ENCODE measurements at places on chromosomes 4 and X. TPM values are rescaled to one million over a fixed set of nuclear protein-coding genes. Genes with fewer than 3 reads are reported as not detected.
A peak's percentile ranks its signal among the peaks of the same experiment; 100 is the strongest.

The VCX3A gene
- polyA plus RNA-seq, result not detected

The CORIN gene
- 0.75 TPM for polyA plus RNA-seq

The VSIG1 gene
- polyA plus RNA-seq, result not detected

The OFD1 gene
- 20.6 TPM for polyA plus RNA-seq

The F9 gene
- not detected for polyA plus RNA-seq

The NPY2R gene
- polyA plus RNA-seq, result not detected

The ERAS gene
- 0.43 TPM for polyA plus RNA-seq

The FAM236B gene
- polyA plus RNA-seq, result not detected

The SRPX gene
- polyA plus RNA-seq, result 6.1 TPM

The PHKA1 gene
- polyA plus RNA-seq, result 2.6 TPM

The GABRE gene
- 3.3 TPM for polyA plus RNA-seq

The CXorf49 gene
- polyA plus RNA-seq, result not detected

The MXRA5 gene
- polyA plus RNA-seq, result 4.4 TPM

DNA sequence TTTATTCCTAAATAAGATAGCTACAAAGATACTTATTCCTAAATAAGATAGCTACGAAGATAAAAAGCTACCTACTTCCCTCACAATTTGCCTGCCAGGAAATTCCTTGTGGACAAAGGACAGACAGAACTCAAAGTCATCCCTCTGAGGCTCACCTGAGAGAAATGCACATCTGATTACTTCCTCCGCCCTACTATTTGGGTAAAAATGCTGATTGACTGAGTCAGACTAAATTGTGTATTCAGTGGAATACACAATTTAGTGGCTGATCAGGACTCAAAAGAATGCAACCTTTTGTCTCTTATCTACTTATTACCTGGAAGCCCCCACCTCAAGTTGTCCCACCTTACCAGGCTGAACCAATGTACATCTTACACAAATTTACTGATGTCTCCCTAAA lies 10.3 kb upstream of the MAGEB16 start:
- no peak for DNase-seq

DNA sequence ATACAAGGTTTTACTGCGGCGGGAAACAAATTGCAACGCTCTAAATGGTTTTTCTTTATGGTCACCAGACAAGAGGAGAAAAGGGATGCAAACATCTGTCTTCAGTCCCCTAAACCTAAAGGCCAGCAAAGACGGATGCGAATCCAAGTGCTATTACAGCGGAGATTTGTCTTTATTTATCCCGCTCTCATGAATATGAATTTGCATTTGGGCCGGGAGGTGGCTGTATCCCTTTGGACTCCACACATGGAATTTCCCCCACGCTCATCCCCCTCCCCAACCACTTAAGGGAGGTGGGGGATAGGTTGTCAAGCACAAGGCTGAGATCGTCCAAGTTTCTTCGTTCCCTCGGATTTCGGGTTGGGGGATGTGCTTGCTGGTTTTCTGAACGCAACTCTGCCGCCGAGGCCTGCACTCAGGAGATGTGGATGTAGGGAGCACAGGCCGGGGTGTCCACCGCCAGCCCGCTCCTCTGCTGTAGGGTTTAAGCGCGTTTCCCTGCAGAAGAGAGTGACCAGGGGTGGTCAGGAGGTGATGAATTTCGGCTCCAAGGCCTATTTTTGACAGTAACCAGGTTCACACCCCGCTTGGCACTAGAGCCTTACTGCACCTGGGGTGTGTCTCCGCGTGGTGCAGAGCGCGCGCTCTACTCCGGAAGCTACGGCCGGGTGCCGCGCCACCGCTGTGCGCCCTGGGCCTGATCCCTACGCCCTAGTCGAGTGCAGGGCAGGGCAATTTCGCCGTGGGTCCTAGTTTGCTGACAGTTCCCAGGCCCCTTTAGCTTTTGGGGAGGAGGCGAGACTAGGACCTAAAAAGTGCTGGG lies 2.3 kb upstream of the PHOX2B start:
- no peak for DNase-seq

GRCh38 chr4:26326791-26327190 lies 6.0 kb downstream of the RBPJ start:
- no peak for DNase-seq

- DNase-seq, result no peak
Observed at GRCh38 chr4:158131027-158131426, 41.8 kb downstream of the GASK1B start.

- DNase-seq, result no peak
Observed at GRCh38 chr4:90536408-90536807, 409.2 kb downstream of the CCSER1 start.

DNA sequence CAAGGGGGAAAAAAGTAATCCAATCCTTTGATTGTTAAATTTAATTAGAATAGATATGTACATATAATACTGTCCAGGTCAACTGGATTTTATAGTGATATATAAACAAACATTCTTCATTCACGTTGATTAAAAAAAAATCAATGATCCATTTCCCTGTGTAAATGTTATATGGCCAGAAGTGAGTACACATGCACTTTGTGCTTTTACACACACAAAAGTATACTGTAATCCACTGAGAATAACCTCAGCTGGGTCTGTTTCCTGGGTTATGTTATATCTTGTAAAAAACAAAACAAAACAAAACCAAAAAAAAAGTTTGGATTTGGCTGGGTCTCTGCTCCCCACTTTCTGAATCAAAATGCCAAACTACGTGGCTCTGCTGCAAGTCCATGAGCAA lies 51.7 kb downstream of the WFS1 start:
- no peak for DNase-seq

- no peak for DNase-seq
Observed at GRCh38 chr4:29295280-29295679, 1424.9 kb upstream of the PCDH7 start.

DNA sequence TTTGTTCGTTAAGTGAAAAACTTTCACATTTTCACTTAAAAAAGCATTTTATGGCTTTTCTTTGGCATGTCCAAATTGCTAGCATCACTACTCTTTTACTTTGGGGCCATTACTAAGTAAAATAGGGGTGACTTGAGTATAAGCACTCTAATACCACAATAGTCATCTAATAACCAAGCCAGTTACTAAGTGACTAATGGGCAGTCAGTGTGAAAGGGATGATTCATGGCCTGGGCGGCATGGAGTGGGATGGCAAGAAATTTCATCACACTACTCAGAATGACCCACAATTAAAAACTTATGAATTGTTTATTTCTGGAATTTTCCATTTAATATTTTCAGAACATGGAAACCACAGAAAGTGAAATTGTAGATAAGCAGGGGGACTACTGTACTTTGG lies 60.9 kb downstream of the BMP15 start:
- DNase-seq, result no peak

- no peak for DNase-seq
Observed at GRCh38 chr4:105306820-105307219, 160.1 kb downstream of the TET2 start.

- no peak for DNase-seq
Observed at GRCh38 chr4:73990988-73991741, 3.2 kb upstream of the PPBP start.

- DNase-seq, result no peak
Observed at GRCh38 chr4:13298655-13299054, 185.5 kb downstream of the RAB28 start.

DNA sequence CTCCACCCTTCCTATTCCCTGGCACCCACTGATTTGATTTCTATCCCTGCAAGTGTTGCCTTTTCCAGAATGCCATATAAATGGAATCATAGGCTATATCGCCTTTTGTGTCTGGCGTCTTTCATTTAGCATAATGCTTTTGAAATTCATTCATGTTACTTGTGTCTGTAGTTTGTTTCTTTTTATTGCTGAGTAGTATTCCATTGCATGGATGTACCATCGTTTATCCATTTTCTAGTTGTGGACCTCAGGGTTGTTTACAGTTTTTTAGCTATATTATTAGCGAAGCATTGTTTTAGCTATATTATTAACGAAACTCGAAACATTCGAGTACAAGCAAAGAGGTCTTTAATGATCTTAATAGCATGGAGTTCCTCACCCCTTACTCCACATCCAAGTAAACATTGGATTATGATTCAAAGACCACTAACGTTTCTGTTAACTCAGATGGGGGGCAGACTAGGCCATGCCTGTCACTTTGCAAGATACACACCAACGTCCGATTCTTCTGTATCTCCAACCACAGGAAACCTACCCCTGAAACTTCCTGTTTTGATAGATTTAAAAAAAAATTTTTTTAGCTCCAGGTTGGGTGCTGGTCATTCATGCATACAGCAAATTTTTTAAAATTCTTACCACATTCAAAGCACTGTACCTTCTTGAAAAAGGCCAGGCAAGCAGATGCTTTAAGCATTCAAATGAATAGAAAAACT lies 1.1 kb downstream of the DCK start:
- DNase-seq, result no peak

DNA sequence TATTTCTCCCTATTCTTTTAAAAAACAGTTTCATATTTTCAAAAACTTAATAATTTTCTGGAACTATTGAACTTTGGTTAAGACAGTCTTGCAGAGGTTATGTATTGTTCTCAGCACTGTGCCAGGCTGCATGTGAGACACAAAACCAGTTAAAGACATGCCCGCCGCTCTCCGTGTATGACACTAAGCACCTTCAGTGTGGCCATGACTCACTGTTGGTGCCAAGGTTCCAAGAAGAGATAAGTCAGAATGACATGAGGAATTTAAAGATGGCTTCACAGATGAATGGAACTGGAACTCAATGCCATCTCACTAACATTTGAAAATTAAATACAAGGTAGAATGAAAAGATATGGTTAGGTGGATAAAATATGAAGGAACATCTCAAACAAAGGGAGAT lies 525.5 kb upstream of the ZFP42 start:
- no peak for DNase-seq

GRCh38 chr4:5021546-5021945 lies 2.3 kb upstream of the CYTL1 start:
- DNase-seq, result no peak

DNA sequence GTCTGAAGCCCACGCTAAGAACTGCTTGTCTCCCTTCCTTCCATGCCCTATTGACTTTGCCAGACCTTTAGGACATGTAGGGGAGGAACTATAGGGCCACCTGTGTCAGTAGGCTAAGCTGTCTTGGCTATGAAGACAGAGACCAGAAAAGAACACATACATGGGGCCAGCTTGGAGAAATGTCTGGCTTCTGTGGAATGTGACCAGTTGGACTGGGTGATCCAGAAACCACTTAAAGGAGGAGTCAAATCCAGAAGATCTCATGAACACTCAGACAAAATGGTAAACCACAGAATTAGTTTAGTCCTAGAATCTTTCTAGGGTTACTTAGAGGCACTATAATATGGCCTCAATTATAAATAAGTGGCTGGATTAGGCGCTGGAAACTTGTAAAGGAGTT lies 42.0 kb downstream of the PHKA2 start:
- no peak for DNase-seq

GRCh38 chr4:52966781-52967180 lies 104.7 kb downstream of the RASL11B start:
- DNase-seq, result no peak

DNA sequence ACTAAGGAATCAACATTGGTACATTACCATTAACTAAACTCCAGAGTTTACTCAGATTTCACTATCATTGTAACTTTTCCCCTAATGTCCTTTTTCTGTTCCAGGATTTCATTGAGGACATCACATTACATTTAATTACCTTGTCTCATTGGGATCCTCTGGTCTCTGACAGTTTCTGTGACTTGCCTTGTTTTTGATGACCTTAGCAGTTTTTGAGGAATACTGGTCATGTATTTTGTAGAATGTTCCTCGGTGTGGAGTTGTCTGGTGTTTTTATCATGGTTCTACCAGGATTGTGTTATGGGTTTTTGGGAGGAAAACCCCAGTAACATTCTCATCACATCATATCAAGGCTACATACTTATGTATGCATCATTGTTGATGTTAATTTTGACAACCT lies 95.6 kb upstream of the TBC1D9 start:
- DNase-seq, result no peak

- DNase-seq, result peak; percentile 51
Observed at GRCh38 chr4:1238676-1239000, 10.3 kb downstream of the CTBP1 start.

DNA sequence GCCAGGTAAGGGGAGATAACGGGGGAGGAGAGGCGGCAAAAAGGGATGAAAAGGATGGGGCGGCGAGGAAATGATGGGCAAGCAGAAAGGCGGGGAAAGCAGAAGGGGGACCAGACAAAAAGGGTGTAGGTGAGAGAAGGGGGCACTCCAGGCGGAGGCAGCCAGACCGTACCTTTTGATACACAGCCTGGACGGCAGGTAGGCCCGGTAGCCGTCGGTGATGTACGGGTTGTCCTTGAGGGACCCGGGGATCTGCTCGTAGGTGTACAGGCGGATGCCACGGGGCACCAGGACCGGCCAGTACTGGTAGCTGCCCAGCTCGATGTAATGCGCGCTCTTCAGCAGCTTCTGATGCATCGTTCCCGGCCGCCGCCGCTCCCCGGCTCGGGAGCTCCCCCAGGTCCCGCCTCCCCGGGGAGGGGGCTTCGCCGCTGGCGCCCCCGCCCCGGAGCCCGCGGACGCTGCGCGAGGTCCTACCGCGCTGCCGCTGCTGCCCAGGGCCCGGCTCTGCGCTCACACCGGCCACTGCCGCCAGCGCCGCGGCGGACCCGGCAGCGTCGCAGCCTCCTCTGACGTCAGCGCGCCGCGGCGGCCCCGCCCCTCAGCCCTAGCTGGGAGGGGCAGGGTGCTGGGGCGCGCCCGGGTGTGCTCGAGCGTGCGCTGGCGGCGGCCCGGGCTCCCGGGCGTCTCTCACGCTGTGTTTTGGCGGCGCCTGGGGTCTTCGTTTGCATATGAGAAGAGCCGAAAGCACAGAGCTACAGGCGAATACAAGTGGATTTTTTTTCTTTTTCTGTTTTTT lies at the start of gene PAQR3:
PAQR3 (minus strand) TSS at position 571 of the 799 bp plus-strand sequence; CDS start at position 357, 214 bp downstream.
- DNase-seq, result peak; percentile 94

DNA sequence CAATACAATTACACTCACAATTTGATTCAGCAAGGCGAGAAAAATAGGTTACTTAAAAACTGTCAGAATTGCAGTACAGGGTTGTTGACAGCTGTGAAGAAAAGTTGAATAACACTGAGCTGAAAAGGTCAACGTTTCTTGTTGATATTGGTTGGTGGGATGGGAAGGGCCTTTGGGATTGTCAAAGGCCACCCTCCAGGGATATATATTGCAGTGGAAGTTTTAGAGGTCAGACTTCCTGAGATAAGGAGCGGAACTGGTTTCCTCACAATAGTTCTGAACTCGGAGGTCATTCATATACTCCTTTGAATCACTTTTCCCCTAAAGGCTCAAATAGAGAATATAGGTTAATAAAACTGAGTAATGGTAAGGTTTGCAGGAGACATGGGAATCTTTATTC lies 417.2 kb downstream of the RAPGEF2 start:
- DNase-seq, result no peak

- no peak for DNase-seq
Observed at GRCh38 chr4:13445841-13446790, 38.0 kb downstream of the RAB28 start.

GRCh38 chrX:104488811-104489210 lies 77.2 kb upstream of the IL1RAPL2 start:
- no peak for DNase-seq

DNA sequence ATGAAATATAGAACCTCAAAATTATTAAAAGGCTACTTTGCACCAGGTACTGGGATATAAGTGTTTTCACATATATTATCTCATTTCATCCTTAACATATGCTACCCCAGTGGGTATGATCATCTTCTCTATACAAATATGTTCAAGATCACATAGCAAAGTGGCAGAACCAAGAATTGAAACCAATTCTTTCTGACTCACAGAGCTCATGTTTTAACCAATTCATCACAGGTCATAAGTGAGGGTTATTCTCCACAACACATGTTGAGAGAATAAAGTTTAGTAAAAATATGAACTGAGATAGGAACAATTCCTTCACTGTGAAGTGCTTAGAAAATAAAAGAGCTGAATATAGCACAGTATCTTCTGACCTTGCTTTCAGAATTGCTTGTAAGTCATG lies 442.9 kb upstream of the RASGEF1B start:
- DNase-seq, result no peak

- DNase-seq, result no peak
Observed at GRCh38 chr4:97142410-97142809, 1000.9 kb downstream of the STPG2 start.

Data from kidney (tissue), 22 donors.